ENCODE measurements at places on chromosomes 13 and 19.

GRCh38 chr19:14505488-14506239 lies 9.7 kb upstream of the GIPC1 start:
- no peak for DNase-seq

GRCh38 chr13:110293037-110293436 lies 13.9 kb downstream of the COL4A1 start:
- no peak for DNase-seq

DNA sequence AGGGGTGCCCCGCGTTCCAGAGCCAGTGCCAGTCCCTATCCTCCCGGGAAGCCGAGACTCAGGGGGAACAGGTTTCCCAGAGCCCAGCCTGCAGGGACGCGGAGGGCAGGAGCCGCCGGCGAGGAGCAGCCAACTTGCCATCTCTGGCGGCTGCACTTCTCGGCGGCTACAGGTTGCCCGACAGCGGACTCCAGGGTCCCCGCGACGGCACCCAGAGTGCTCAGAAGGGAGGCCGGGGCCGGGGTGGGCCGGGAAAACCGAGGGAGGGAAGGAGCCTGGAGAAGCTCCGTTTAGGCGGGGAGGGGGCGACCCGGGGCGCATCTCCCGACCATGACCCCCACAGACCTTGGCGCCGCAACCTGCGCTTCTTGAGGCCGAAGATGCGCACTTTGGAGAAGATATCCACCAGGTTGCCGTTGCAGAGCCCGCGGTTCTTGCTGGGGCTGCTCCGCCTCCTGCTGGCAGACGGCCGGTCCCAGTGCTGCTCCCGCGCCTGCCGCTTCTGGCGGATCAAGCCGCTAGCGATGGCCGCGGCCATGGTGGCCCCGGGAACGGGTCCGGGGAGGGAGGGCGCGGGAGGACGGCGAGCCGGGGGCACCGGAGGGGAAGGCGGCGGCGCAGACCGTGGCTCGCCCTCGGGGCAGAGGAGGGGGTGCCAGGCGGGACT lies 463.8 kb downstream of the ITGBL1 start:
- no peak for DNase-seq

- no peak for DNase-seq
These were observed 215.9 kb upstream of the SOX21 start for GRCh38 chr13:94928127-94928775.

- no peak for DNase-seq
These were observed at the start of gene URAD for GRCh38 chr13:27988520-27988919. Gene URAD, minus strand, starts transcription at chr13:27988693. Its CDS starts 56 bp downstream, at chr13:27988637.

DNA sequence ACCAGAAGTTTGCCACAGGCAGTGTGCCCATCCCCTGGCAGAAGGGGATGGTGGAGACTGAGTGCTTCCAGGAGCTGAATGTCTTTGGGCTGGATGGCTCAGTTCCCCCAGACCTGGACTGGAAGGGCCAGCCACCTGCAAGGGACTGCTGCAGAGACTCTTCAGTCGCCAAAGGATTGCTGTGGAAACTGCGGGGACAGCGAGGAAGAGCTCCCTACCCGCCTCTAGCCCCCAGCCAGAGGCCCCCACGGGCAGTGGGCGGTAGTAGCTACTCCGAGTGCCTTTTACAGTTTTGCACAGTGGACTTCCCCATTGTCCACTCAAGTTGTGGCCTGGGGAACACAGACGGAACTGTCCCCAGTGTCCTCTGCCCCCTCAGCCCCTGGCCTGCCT lies 138.5 kb downstream of the ZDHHC20 start:
- DNase-seq, result no peak

DNA sequence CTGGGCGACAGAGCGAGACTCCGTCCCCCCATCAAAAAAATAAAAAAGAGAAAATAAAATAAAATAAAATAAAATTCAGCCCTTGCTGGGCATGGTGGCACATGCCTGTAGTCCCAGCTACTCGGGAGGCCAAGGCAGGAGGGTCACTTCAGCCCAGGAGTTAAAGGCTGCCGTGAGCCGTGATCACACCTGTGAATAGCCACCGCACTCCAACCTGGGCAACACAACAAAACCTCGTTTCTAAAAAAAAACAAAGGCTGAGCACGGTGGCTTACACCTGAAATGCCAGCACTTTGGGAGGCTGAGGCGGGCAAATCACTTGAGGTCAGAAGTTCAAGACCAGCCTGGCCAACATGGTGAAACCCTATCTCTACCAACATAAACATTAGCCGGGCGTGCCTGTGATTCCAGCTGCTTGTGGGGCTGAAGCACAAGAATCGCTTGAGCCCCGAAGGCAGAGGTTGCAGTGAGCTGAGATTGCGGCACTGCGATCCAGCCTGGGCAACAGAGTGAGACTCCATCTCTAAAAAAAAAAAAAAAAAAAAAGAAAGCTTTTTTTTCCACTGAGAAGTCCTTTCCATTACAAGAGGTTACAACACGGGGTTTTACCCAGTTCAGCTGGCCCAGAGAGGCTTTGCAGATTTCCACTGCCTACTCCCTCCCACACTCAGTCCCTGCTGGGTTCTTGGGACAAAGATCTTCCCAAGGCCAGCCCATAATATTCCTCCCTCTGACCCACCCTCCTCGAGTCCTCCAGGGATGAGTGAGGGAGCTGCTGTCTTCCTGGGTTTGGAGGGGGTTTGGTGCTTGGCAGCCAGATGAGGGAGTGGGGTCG lies 6.4 kb downstream of the ANGPTL4 start:
- DNase-seq, result no peak

GRCh38 chr13:48595431-48596429 lies 58.0 kb upstream of the CYSLTR2 start:
- no peak for DNase-seq

DNA sequence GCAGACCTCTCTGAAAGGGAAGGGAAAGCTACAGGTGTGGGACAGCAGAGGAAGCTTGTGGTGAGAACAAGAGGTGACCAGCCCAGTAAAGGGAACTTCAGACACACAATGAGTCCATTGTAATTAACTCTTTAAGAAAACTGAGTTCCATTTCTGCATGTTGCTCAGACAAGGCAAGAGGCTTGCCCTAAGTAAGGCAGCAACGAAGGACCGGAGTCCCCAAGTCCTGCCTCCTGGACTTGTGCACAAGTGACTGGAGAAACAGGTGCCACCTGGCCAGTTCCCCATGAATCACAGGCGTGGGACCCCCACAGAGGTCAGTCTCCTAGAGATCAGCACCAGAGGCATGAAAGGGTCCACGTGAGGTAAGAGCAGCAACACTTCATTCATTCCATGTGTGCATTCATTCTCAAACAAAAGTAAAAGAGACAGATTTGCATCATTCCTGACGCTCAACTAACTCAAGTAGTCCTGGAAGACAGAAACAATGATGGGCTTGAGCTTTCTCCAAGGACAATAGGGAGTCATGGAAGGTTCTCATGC lies 14.7 kb upstream of the SIGLEC6 start:
- DNase-seq, result no peak

GRCh38 chr13:26067601-26068000 lies 15.8 kb upstream of the SHISA2 start:
- DNase-seq, result no peak

- DNase-seq, result no peak
These were observed 357.8 kb downstream of the DCT start for GRCh38 chr13:94121686-94122085.
